ENCODE measurements at places on chromosomes 3 and 15.

- no peak for DNase-seq
These were observed 40.4 kb downstream of the LIPC start for GRCh38 chr15:58472221-58472620.

DNA sequence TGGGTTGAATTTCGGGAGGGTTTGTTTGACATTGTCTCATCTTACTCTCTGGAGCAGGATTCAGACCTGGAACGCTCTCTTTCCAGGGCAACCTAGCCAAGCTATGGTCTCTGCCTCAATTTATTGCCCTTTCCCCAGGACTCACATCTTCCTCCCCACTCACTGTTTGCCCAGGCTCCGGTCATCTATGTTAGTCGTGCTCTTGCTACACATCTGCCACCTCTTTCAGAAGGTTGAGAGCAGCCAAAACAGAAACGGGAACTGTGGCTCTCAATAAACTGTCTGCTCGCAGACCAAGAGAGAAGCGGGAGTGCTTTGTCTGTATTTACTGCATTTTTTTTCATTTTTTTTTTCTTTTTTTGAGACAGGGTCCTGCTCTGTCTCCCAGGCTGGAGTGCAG, 81.6 kb downstream of the ST6GAL1 start:
- no peak for DNase-seq

- DNase-seq: no peak
These were observed 107.2 kb upstream of the ABHD17C start for GRCh38 chr15:80587816-80588456.

- DNase-seq: no peak
These were observed 512.5 kb downstream of the AGBL1 start for GRCh38 chr15:86591994-86592735.

DNA sequence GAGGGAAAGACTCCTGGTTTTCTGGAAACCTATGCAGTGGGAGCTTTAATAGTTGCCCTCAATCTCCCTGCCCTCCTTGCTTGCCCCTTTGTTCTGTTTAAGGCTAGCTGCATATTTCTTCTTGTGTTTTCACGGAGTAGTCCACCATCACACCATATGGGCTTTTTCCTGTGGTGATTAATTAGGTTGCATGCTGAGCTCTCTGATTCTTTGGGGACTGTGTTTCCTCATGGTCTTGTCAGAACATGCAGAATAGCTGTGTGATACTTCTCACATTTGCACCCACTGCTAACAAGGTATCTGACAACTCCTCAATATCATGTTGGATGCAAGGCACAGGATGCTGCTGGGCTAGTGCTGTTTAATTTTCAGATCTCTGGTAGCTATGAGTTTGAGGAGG, 139.6 kb downstream of the PTPRG start:
- no peak for DNase-seq

- no peak for DNase-seq
These were observed 1.4 kb upstream of the CRABP1 start for GRCh38 chr15:78338781-78339180.

- DNase-seq: no peak
These were observed 7.4 kb upstream of the ULK3 start for GRCh38 chr15:74850393-74850792.

- DNase-seq: no peak
These were observed 57.3 kb upstream of the PPP2R3A start for GRCh38 chr3:135908225-135908624.

DNA sequence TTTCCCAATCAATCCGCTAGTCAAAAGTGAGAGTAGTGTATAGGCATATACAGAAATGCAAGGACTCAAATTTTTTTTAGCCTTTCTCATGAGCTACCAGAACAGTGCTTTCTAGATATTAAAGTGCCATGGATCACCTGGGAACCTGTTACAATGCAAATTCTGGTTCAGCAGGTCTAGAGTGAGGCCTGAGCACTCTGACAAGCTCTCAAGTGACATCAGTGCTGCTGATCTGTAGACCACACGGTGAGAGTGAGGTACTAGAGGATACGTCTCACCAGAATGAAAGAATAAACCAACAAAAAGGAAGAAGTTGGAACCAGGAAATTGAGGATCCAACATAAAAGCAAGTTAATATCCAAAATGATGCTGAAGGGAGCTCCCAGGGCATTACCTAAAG, 16.0 kb upstream of the PLA2G4D start:
- no peak for DNase-seq

DNA sequence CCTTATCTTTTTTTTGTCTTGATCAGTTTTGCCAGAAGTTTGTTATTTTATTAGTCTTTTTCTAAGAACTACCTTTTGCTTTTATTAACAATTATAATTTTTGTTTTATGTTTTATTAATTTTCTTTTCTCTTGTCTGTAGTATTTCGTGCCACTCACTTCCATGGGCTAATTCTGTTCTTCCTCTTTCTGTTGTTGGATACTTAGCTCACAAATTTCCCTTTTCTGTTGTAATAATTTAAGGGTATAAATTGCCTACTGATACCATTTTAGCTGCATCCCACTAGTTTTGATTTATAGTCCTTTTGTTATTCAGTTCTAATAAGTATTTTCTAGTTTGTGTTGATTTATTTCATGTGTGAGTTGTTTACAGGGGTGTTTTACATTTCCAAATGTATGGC, 48.6 kb downstream of the SNRK start:
- DNase-seq: no peak

DNA sequence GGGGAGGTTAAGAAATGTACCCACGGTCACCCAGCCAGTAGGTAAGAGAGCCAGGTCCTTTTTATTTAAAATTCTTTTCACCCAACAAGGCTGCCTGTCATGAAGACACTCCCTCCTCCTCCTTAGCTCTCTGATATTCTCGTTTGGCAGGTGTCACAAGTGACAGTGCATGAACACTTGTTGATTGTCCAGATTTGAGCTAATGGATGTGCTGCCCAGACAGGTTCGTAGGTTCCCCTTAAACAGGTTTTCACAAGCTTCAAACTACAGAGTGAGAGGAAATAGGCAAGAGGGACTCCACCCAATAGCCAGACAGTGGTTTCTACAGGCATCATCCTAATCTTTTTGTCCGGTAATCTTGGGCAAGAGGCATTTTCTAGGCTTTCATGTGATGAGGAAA, 32.2 kb downstream of the ATP13A4 start:
- no peak for DNase-seq

DNA sequence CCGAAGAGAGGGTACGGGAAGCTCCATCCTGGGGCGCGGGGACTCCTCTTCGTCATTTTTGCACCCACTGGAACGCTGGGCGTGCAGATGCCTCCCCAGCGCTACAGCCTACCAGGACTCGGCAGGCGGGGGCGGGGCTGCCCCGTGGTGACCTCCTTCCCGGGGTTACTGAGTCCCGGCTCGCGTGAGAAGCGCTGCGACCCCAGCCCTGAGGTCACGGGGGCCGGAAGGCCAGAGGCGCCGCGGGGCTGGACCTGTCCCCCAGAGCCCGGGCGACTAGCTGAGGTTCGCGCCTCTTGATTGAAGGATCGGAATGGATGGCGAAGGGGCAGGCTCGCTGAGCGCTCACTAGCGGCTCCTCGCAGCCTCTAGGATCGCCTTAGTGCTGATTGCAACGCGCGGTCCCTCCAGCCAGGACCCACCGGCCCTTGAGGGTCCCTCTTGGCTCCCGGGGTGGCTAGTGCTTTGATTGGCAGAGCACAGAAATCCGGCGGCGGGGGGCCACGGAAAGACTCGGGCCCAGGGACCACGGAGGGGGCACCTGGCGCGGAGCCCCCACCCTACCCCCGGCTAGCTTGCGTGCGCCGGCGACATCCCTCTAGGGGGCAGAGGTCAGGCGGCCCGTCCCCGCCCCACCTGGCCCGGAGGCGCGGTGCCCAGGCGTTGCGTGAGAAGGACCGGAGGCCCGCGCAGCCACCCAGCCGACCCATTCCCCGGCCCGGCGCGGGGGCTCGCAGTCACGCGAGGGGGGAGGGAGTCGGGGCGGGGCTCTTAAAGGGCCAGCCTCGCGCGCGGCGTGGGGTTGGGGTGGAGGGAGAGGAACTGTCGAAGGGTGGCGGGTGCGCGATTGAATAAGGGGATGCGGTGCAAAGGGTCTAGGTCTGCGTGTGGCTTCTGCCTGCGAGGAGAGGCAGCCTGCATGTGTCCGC, 781 bp upstream of the CYP1A1 start:
- peak; percentile 50 for DNase-seq

GRCh38 chr3:16456784-16457415, 56.6 kb downstream of the RFTN1 start:
- no peak for DNase-seq

DNA sequence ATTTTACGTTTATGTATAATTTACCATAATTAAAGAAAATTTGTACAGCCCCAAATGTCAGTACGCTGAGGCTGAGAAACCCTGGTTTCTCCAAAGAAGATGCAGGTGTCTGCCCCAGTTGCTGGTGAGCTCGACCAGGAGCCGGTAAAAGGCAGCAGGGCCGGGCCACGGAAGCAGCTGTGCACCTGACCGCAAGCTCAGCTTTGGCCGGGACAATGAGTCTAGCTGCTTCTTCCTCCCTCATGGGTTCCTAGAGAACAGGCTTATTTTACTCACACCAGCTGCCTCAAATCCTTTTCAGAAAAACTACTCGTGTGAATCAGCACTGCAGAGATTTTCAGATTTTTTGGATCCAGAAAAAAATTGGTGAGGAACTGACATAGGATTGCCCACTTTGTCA, 18.0 kb upstream of the ZXDC start:
- no peak for DNase-seq

GRCh38 chr3:134028486-134029255, 1.1 kb downstream of the SLCO2A1 start:
- DNase-seq: no peak

DNA sequence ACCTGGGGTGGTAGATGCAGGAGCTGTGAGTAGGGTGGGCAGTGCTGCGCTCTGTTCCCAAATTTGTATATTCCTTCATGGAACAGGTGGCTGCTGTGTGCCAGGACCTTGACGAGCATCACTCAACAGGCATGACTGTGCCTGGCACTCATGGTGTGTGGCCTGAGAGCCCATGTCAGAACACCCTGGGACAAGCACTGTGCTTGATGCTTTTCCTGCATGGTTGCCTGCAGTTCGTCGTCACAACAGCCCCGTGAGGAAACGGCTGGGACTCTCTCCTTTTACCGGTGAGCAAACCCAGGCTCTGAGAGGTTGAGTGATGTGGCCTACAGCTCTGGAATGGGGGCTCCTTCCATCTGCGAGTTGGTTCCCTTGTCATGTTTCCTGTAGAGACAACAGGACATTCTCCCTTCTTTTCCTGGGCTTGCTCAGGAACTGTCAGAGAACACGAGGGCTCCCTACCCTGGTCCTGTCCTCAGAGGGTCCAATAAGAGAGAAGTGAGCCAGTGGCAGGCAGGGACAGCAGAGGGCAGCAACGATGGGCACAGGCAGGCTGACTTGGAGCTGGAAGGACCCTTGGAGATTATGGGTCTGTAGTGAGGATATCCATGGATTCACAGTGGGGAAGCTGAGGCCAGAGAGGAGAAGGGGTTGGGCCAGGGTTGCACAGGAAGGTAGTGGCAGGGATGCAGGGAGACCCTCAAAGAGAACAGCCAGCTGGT, 37.4 kb downstream of the PRKCD start:
- no peak for DNase-seq

DNA sequence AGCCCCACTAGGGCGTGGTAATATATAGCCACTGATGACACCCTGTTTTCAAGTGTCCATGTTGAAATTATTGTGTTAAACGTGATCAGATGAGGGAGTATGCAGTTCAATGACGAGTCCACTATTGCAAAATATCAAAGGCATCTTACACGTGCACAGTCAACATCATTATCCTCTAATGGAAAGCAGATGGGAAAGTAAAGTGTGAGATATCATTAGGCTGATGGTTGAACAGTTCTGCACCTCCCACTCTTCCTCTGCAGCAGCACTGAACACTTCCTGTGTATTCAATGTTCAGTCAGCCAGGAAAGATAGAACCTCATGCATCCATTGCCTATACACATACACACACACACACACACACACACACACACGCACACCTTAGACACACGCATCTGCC, 431.8 kb upstream of the CCDC54 start:
- no peak for DNase-seq

DNA sequence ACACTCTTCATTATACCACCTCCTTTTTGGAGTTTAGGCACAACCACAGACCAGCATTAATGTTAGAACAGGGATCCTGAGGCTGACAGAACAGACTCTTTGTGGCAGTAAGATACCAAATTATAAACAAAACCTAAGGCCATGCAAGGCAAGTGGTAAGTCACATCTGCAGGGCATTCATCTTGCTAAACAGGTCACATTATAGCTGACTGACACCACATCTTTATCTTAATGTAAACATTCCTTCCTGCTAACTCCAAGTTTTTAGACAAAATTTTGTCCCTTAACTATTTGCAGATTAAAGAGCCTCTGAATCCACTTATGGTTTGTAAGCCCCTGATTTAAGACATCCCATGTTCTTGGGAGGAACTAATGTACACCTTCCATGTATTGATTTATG, 500.6 kb downstream of the PYDC2 start:
- no peak for DNase-seq

GRCh38 chr3:42187936-42188335, 78.0 kb downstream of the CCK start:
- DNase-seq: no peak

DNA sequence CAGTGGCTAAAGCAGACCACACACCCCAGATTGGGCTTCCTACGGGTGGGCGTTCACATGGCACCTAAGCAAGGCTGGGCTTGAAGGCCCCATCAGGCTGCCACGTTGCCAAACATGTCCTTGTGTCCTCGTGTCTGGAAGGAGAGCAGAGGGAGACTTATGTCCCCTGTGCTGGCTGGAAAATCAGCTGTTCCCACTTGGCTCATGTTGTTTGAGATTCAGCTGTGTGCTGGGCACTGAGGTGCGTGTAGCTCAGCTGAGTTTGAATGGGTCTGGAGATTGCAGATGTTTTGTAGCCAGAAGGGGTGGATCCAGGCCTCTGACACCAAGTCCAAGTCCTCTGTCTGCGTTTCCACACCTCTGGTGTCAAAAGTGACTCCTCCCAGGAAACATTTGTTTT, 34.6 kb downstream of the RLBP1 start:
- no peak for DNase-seq

- no peak for DNase-seq
These were observed 57.3 kb downstream of the DIPK2A start for GRCh38 chr3:144028798-144029411.

GRCh38 chr3:141275973-141276372, 44.3 kb downstream of the PXYLP1 start:
- DNase-seq: no peak

- DNase-seq: no peak
These were observed 3.3 kb upstream of the PDCD6IP start for GRCh38 chr3:33795131-33795530.

DNA sequence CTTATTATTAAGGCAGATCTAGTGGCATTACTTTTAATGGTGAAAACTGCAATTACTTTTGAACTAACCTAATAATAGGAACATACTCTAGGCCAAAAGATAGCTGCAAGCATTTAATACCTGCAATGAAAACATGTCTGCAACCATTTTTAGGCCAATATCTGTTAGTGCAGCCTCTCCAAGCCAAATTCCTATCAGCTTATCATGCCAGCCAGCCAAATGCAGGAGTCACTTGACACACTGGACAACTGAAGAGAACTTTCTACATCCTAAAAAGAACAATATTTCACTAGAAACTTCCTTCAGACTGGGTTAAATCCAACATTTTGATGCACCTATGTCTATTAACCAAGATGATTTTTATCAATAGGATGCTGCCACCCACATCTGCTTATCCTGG, 33.8 kb downstream of the CCDC54 start:
- no peak for DNase-seq
